ENCODE measurements at places on chromosomes 6 and 20.

DNA sequence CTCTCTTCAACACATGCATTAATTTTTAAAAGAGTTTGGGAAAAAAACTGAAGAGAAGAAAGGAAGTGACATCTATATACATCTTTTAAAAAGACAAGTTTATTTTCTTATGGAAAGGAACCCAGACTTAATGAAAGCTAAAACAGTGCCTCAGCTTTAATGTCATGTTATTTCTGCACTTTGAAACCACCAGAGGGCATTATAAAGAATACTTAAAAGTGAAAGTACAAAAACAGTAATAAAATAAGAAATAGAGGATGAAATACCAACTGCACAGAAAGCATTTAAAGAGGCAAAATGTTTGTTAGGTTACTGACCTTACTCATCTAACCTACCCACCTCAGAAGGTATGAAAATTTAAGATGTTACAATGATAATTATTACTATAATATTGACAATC is 98.8 kb downstream of the HUS1B start:
- DNase-seq = no peak

- no peak for DNase-seq
Observed at GRCh38 chr6:53869964-53870363, 75.2 kb downstream of the LRRC1 start.

DNA sequence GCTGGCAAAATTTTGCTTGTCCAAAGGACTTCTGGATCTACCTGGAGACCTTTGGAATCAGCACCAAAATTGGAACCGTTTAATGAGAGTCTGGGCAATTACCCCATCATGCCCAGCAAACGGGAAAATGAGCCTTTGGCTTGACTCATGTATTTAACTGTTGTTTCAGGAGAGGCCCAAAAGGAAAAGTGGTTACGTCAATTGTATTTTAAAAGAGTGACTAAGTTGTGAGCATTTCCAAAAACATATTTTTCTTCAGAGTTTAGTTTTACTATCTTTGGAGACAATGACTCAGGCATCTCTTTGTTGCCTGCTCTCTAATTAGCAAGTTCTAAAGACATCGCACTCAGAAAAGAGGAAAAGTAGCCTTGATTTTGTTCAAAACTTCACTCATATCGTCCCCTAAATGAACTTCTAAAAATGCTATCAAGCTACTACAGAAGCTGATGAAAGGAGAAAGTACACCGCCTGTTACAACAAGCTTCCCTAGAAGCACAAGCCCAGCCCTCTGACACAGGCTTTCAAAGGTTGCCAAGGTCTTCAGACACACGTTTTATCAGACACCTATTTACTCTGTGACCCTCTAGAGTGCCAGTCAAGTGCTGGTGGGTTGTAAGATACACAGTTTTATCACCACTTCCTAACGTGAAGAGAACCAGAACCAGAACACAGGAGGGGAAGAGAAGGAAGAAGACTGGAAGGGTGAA is 146.2 kb downstream of the TBX18 start:
- no peak for DNase-seq

DNA sequence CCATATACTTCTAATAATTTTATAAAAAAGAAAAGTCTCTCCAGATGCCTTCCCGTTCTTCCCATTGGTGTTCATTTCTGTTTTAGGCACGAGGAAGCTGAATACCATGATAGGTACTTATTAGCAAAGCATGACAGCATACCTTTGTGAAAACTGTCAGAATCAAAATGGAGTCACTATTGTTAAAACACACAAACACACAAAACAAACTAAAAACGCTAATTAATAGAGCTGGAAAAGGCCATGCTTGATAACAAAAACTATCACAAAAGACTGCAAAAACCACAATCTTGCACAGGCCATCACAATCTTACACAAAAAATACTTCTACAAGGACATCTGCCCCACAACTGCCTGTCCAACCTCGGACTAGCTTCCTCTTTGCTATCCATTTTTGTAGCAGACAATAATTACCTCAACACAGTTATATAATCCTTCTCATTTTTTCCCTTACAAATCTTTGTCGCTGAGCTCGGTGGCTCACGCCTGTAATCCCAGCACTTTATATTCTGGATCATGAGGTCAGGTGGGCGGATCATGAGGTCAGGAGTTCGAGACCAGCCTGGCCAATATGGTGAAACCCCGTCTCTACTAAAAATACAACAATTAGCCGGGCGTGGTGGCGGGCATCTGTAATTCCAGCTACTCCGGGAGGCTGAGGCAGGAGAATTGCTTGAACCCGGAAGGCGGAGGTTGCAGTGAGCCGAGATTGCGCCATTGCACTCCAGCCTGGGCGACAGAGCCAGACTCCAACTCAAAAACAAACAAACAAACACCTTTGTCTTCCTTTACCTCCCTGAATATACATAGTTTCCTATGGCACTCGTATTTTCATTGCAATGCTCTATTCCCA is 3.2 kb upstream of the ABT1 start:
- DNase-seq = no peak

GRCh38 chr6:93260881-93261280 is 158.5 kb downstream of the EPHA7 start:
- no peak for DNase-seq

DNA sequence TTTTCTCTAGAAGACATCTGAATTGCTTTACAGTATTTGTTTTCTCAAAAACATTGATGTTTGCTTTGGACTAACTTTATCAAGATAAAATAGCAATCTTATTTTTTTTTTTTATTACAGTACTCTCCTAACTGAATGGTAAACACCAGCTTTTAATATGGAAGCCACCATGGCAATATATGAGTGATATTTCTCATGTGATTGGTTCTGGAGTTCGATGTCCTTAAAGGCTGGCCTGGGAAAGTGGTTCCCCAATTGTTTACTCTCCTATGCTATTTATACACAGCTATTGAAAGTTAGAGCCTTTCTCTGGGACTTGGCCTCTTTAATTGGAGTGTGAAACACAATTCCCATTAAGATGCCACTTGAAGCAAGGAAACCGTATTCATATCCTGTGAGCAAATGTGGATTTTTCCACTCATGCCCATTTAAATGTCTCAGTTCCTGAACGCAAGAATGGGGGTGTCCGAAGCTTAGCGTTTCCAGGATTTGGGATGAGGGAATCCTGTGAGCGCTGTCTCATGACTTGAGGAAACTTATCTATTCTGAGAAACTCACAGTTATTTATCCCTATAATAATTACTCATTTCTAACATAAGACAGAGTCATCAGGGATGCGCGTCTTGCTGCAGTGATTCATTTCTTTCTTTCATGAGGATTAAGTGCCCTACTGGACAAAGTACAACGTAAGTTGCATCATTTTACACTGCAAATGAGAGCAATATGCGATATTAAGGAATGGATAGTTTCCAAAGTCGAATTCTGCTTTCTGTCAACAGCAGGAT is 143.3 kb upstream of the PREP start:
- no peak for DNase-seq

DNA sequence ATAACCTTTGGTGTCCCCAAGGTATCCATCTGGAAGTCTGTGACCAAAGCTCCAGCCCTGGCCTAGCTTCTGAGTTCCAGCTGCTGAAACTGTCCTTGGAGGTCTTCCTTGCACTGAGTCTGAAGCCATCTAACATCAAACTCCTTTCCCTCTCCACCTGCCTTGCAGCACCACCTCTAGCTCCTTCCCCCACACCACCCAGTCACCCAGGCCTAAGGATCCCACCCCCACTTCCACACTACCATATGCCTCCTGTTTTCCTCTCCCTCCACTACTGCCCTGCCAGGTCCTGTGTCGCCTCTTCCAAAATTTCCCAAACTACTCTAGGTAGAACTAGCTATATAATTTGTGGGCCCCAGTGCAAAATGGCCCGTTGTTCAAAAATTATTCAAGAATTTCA is 10.8 kb upstream of the MATN4 start:
- no peak for DNase-seq

- DNase-seq = no peak
Observed at GRCh38 chr6:5566718-5567117, 305.4 kb downstream of the FARS2 start.

DNA sequence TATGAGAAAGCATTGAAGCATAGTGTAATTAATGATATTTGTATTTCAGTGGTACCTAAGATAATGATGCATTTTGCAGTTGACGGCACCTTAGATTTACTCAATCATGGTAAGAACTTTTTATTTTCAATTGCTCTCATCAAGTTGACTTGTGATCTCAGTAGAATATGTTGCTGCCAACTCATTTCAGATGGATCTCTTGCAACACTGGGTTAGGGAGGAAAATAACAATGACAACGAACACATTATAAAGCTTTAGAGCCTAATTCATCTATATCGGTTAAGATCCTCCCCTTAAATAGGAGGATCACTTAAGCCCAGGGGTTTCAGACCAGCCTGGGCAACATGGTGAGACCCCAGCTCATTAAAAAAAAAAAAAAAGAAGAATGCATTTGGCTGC is 18.0 kb upstream of the TBC1D22B start:
- DNase-seq = no peak

- no peak for DNase-seq
Observed at GRCh38 chr6:85432554-85432953, 17.3 kb upstream of the NT5E start.

DNA sequence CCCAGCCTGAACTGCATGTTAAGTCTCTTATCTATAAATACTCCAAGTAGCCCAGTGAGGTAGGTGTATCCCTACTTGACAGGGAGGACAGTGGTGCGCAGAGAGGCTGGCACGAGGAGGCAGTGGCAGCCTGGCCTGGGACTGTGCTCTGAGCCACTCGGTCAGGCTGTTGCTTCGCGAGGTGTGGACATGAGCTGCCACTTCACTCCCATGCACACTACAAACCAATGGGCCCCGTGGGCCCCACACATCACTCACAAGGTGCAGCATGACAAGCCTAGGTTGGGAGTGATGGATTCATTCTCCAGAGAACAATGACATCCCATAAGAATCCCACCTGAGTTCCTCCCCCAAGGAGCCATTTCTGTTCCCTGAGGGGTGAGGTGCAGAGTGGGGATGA is 54.9 kb downstream of the TMEM242 start:
- no peak for DNase-seq

- no peak for DNase-seq
Observed at GRCh38 chr20:62368976-62369814, 2.1 kb upstream of the LAMA5 start.

DNA sequence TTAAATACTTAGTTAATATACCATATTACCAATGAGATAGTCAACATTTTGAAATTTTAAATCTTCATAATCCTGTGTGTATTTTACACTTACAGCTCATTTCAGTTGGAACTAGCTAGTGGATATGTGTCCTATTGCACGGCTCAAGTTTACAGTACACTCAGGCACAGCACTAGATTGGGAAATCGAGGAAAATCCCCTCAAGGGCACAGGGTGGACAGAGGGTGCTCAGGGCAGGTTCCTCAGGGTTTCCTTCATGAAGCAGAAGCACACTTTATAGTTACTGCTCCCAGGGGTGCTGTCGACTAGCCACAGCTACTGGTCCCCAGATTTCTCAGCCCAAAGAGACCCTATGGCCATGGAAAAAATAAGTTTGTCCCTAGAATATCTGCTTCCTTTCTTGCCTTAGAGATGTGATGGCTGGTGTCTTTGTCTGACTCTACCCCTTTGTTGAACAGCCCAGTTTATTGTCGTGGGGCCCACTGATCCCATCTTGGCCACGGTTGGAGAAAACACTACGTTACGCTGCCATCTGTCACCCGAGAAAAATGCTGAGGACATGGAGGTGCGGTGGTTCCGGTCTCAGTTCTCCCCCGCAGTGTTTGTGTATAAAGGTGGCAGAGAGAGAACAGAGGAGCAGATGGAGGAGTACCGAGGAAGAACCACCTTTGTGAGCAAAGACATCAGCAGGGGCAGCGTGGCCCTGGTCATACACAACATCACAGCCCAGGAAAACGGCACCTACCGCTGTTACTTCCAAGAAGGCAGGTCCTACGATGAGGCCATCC is 1.5 kb downstream of the BTN2A1 start:
- DNase-seq = no peak

GRCh38 chr6:50847890-50848594 is 29.4 kb downstream of the TFAP2B start:
- DNase-seq = no peak

DNA sequence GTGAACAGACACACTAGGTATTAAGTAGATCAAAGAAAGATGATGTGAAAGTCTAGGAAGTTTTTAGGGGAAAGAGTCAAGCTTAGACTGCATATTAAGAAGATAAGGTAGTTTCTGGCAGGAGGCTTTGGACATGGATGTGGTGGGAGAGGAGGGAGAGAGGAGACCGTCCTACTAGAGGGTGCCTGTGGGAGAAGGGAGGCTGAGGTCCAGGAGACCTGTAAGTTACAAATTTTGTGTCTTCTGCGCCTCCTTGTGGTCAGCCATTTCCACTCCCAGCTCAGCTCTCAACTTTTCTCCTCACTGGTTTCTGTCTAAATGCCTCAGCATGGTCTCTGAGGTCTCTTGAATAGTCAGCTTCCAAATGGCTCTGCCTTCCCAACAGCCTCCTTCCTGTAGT is 193.5 kb downstream of the UNC5CL start:
- peak; percentile 57 for DNase-seq

DNA sequence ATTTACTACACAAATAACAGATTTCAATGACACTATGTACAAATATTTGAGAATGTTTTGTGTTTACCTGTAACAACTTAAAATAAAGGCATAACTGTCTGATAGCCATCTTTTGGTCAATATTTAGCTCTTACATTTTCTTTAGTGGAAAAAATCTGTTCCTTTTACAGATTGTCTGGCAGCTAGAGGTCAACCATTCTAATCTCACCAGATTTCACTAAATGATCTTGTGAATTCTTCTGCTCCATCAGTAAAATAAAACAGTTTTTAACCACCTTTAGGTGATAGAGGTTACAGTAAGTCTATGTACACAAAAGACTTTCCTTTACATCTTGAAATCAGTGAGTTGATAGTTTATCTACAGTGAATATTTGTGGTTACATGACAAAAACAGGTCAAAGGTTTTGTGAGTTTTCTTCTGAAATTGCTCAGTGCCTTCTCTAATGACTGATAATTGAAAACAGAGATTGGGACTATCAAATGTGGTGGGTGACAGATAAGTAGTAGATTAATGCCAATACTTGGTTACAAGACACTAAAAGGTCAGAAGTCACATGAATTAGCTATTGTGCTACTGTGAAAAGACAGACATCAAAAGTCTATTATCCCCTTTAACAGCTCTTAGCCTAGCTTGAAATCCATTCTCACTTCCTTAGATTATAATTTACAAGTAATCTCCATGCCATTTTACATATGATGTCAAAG is 47.4 kb downstream of the BMP5 start:
- DNase-seq = no peak

DNA sequence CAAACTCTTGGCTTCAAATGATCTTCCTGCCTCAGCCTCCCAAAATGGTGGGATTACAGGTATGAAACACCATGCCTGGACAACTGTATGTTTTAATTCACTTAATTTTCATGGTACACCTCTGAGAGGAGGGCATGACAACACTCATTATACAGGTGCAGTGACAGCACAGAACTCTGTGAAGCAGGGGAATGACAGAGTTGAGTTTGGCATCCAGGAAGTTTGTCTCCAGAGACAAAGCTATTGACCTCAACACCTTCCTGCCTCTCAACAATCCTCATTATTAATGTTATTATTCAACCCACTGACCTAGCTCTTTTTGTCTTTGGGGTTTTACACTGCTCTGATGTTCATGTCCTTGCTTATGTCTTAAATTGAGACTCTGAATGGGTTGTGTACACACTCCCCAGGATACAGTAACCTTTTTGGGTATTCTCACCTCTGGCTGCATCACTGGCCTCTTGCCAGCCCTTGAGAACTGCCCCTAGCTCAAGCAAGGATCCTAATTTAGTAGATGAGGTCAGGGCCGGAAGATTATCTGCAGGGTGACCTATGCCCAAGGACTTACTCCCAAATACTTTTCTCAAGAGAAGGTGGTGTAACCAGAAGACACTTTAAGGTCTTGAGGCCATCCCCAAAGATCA is 13.0 kb upstream of the IER3 start:
- DNase-seq = no peak

Measured in COLO829 (cell line).